ENCODE measurements at places on chromosomes 7 and 10.

- DNase-seq, result no peak
These were observed 6.1 kb downstream of the BICC1 start for GRCh38 chr10:58518775-58519174.

DNA sequence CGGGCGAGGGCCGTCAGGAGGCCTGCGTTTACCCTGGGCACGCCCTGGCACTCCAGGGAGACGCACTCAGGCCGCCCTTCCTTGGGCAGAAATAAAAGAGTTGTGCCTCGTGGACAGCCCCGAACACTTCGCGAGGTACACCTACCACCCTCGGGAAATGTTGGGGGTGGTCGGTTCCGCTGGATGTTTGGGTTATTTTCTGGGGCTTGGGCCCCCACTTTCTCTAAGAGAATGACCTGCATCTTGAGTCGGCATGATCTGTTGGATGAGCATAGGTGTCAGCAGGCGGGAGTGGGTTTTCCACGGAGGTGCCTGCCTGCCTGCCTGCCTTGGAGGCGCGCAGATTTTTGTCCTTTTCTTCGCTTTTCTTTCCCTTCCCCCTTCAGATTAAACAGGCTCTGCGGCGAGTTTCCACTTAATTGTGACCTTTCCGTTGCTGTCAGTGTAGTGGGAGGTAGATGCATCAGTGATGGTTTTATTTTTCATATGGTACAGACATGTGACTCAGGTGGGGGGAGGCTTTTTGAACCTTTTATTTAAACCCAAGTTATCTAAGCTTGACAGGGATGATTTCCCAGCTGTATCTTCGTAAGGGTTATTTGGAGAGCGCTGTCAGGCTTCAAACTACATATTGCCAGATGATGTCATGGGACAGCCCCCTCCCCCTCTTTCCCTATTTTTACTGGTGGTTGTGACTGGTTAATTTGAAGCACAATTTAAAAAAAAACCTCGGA, 661 bp downstream of the HECTD2 start:
- DNase-seq, result peak; percentile 36

- no peak for DNase-seq
These were observed 14.4 kb downstream of the PON1 start for GRCh38 chr7:95309951-95310350.

DNA sequence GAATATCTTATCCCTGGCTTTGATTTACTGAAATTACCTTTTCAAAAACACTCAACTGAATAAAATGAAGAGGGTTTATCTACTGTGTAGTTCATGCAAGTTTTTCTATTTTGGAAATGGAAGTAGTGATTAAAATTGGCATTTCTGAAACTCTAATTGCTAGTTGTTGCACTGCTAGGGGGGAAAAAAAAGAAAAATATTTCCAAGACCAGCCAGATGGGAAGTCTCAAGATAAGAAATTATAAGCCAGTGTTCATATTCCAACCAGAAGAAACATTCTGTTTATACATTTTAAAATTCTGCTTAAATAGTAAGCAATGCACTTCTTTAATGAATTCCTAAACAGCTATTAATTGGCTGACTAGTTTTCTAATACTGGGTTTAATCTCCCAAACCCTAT, 9.4 kb upstream of the ADO start:
- DNase-seq, result no peak

DNA sequence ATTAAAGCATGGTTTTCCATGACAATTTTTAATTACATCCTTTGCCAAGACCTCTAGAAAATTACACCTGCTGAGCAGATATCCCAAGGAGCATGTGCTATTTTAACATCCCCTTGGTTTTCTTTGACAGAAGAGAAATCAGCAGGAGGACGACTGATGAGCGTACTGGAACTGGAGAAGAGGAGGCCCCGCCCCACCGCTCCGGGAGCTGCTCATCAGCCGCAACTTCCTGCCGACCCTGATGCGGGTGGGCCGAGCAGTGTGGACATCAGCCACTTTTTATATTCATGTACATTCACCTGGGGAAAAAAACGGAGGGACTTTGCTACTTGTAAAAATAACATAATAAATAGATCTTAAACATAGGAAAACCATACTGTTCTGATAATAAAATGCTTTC, 54.2 kb downstream of the CDC123 start:
- no peak for DNase-seq

DNA sequence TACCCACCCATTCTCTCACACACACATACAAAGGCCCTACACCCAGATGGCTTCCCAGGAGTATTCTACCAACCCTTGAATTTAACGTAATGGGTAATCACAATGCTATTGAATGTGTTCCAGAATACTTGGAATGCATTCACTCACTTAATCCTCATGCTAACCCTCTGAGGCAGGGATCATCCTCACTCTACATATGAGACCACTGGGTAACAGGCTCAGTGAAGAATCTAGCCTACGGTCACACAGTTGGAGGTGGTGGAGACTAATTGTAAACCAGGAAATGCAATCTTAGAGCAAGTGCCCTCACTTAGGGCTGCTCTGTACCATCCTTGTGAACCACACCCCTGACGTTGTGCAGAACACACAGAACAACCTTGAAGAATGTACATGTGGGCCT, 87.5 kb downstream of the PPP1R3C start:
- no peak for DNase-seq

DNA sequence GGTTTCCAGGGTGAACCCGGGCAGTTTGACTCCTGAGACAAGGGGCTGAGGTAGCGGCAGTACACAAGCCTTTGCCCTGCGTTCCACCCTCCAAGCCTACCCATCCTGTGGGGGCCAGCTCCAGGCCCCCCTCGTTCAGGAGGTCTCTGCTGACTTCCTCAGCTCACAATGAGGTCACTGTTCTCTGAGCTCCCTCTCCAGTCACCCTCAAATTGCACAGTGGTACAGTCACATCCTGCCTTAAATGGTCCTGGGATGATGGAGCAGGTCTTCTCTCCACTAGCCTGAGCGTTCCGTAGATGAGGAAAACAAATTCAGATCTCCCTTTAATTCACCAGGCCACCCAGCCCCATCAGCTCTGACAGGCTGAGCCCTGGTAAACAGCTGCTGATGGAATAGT, 90.2 kb downstream of the SH3PXD2A start:
- no peak for DNase-seq

DNA sequence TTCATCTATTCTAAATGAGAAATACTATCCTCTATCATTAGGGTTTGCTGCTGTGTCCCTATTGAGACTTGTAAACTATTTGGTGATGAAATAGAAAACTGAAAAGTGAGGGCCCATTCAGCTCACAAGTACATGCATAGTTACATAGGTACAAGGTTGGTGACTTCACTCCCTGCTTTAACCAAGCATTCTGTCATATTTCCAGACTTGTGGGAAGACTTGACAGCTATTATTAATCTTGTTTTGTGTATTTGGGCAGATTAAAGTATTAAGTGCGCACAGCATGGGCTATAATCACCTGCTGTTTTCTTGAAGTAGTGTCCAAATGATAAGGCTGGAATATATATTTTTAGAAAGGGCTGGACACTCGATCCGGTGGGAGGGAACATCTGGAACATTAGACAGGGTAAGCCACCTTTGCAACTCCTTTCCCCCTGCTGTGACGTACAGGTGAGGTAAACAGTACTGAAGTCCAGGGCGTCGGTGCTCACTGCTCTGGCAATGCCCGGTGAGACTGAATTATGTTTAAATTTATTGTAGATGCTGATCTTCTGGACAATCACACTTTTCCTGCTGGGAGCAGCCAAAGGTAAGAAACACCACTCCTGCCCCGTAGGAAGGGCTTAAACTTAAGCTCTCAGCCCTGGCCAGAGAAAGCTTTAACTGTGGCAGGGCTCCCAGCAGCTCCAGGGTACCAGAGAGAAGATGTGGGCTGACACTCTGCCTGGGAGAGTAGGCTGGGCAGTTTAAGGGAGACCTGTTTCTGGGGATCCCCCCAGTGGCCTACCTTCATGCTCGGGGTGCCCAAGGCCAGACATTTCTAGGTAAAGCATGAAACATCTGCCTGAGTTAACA, at the start of gene PNLIPRP1:
PNLIPRP1 (plus strand) TSS at position 370 of the 855 bp plus-strand sequence; CDS start at position 541, 171 bp downstream.
- DNase-seq, result no peak

DNA sequence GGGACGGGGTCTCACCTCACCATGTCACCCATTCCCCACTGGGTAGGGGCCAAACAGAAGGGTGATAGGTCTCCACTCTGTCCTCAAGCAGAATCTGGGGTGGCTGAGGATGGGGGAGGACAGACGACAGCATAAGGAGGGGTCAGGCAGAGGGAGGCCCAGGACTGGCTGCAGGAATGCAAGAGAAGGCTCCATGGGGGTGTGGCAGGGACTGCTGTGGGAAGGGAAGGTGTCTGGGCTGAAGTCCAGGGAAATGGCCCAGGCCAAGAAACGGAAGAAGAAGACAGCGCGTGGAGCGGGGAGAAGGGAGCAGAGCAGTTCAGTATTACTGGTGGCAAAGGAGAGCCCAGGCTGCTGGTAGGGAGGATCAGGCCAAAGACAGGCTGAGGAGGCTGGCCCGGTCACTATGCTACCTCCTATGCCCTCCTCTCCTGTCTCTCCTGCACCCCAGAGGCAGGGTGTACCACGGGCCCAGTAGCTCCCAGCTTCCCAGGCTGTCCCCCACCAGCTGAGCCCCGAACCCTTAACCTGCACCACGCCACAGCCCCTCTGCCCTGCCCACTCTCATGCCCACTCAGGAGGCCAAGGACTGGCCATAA, 60.9 kb downstream of the GRB10 start:
- no peak for DNase-seq

- no peak for DNase-seq
These were observed 875.4 kb downstream of the LRMDA start for GRCh38 chr10:76306856-76307255.

DNA sequence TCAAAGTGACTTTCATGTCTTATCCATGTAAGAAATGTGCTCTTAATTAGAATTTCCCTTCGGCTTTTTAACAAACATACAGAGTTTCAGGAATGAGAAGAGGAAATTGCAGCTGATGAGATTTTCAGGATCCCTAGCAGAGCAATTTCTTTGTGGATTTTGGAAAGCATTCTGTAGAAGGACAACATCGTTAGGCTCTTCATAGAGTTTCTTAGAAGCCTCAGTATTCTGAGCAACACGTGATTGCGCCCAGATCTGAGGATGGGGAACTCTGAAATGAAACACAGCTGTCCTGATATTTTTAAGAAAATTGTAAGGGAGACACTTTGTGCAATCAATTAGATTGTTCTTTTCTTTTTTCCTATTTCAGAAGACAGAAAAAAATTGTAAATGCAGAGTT, 85.8 kb downstream of the LHFPL3 start:
- DNase-seq, result no peak

DNA sequence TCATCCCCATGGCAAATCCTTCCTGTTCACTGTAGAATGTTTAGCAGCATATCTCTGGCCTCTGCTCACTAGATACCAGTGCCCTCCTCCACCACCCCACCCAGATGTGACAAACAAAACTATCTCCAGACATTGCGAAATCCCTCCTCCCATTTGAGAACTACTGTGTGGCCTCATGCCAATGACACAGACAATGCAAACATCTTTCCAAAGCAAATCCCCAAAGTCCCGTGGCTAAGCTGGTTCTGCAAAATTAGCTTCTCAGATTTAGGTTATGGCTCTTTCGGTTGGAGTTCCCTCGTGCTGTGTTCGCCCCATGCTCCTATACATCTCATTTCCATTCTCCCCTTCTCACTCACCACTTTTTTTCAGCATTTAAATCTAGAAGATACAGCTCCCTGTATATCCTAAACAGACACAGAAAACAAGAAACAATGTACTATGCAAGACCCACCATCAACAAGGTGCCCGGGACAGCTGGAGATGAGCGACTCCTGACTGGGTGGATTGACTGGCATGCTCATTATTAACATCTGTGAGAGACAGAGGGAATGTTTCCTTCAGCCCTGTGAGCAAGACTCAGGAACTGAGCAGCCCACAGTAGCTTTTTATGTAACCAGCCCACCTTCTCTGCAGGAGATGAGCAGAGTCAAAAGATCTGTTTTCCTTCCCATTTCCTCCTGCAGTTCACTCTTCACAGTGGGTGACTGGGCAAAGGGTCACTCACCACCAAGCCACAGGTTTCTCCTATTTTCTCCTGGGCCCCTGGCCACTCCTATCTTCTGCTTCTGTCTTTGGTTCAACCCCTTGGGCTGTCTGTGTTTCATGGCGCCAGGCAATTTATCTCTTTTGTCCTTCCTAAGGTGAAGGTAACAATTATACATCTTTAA, 225.7 kb upstream of the AOAH start:
- DNase-seq, result no peak

DNA sequence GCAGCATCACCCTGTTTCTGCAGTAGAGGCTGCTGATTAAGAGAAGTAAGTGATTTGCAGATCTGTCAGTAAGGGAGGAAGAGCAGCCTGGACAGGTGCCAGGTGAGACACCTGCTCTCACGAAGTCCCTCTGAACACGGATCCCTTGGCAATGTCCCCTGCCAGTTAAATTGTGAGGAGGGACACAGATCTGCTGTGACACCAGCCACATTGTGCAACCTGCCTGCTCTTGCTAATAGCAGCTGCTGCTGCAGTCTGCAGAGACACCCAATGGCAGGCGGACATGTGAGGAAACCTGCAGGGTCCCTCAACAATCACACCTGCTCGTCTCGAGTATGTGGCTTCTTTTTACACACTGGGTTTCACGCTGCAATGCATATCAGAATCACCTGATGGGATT, 31.9 kb downstream of the ANXA11 start:
- no peak for DNase-seq

- no peak for DNase-seq
These were observed 335.3 kb downstream of the GFRA1 start for GRCh38 chr10:115937768-115938056.

DNA sequence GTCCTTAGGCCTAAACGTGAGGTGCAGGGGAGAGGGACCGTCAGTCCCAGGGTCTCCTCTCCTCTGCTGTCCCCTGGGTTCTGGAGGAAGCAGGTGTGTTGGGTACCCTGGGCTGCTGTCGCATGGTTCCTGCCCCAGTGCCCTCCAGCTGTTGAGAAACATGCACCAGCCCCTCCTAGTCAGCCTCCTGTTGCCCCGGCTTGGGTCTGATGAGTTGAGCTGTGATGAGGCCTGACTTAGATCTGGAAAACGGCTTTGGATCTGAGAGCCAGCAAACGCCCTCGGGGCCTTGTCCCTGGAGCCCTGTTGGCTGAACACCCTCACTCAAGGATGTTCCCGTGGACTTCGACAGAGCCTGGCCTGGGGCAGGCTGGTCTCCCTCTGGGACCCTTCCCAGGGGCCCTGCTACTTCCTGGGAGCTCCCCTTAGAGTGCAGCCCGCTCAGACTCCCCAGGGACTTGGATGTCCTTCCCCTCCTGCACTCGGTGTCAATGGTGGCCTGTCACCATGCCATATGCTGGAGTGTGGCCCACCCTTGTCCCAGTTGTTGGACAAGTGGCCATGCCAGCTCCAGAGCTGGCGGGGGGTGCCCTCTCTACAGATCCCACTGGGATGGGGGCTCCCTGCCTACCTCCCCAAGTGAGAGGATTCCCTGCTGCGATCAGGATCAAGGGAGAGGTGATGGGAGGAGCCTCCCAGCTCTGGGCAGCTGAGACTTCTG, 12.3 kb downstream of the ZNF316 start:
- no peak for DNase-seq

GRCh38 chr7:135936497-135937217, 40.5 kb downstream of the MTPN start:
- no peak for DNase-seq

DNA sequence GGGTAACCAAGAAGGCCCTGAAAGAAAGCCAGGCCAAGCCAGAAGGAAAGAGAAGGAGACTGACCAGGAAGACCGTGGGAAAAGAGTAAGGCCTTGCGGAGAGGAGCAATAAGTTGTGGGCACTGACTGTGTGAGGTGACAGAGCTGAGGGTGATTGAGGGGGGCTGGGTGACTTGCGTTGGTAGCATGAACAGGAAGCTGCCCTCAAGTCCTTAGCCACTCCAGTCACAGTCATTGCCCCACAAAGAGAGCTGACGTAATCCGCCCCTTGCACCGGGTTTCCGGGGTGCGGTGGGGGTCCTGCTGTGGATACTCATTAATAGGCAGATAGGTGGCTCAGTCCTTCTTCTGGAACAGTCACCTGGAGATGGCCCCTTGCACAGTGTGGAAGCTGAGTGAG, 16.1 kb upstream of the DMBT1 start:
- DNase-seq, result no peak

Data from activated naive CD4-positive, alpha-beta T cell treated with Interleukin-2 at 50 U/mL for 16 hours (primary cell).